ENCODE measurements at places on chromosomes 12 and 14.
A peak's percentile ranks its signal among the peaks of the same experiment; 100 is the strongest.

- peak; percentile 36 for DNase-seq
- H3K4me3 ChIP-seq = peak overlapping the region; percentile 42
- H3K36me3 ChIP-seq = no peaks in the 10 kb centered on the region
Observed at GRCh38 chr12:71684081-71684480, 1.8 kb upstream of the TMEM19 start.

GRCh38 chr12:113221997-113222729 lies 899 bp downstream of the TPCN1 start:
- no peaks in the 10 kb centered on the region for H3K27me3 ChIP-seq
- H3K4me3 ChIP-seq = peak overlapping the region; percentile 96
- peak overlapping the region; percentile 92 for H3K27ac ChIP-seq
- DNase-seq = no peak
- H3K36me3 ChIP-seq = no peaks in the 10 kb centered on the region

DNA sequence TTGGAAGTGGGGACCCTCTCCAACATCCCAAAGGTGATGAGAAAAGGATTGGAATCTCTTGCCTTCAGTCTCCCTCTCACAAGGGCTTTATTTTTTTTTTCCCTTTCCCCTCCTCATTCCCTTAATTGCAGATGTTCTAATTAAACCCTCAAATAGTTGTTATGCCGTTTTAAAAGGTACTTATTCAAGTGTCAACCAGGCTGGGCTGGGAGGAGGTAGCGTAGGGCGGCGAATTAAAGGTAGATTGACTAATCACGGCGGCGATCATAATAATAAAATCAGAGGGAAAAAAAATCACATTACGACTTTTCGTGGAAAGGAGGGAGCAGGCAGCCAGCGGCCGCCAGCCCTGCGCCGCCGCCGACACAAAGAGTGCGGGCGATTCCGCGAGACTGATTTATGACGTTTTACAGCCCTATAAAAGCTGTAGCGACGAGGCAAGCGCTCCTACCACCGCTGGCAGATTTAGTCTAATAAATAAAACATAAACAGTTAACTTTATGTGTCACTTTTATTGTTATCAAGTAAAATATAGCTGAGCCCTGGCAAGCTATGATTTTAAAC lies 1.7 kb upstream of the HOXC4 start:
- H3K27me3 ChIP-seq = peaks cover 90% of the 10 kb centered on the region
- peaks cover 21% of the 10 kb centered on the region for H3K36me3 ChIP-seq

DNA sequence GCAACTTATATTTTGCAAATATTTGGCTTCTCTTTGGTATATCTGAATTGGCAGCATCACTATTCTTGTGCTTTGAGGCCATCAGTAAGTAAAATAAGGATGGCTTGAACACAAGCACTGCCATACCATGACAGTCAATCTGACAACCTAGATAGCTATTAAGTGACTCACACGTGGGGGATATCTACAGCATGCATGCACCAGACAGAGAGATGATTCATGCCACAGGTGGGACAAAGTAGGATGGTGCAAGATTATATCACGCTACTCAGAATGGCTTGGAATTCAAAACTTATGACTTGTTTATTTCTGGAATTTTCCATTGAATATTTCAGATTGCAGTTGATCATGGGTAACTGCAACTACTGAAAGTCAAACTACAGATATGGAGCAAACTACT lies 675.6 kb upstream of the MDGA2 start:
- no peaks in the 10 kb centered on the region for H3K27me3 ChIP-seq
- H3K27ac ChIP-seq = no peak overlapping the region
- no peaks in the 10 kb centered on the region for H3K4me1 ChIP-seq
- H3K4me3 ChIP-seq = no peak overlapping the region
- DNase-seq = no peak

- no peaks in the 10 kb centered on the region for H3K27me3 ChIP-seq
- no peaks in the 10 kb centered on the region for H3K4me1 ChIP-seq
- no peak overlapping the region for H3K4me3 ChIP-seq
- H3K36me3 ChIP-seq = no peaks in the 10 kb centered on the region
- no peak for DNase-seq
Observed at GRCh38 chr12:70875628-70876027, 44.9 kb downstream of the PTPRR start.

DNA sequence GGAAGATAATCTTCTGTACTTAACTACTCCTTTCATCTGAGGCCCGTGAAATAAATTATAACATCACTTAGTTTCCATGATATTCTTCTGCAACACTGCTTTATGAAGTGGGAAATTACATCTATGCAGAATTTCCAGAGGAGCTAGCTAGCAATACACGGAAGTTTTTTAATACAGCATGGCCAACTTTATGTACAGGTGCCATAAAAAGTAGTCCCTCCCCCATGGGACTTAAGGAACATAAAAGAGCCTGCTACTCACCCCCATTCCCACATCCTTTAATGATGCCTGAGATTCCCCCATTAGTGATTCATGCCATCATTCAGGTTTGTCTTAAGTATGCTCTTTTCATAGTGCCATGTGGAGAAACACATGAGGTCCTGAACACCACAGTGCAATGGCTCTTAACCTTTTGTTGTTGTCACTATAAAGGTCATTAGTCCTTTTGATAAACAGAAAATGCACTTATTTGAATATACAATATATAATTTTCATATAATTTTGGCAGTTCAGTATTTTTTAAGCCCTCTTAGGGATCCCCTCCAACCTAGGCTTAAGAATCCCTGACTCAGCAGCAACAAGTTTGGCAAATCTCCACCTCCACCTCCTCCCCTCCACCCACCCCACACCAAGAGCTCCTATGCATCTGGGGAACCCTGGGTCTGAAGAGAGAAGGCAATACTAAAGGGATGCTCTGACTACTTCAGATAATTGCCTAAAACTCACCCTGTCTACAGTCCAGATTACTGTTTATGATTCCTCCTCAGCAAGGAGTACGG lies 37.3 kb downstream of the DCAF5 start:
- H3K4me3 ChIP-seq = no peak overlapping the region
- H3K36me3 ChIP-seq = peaks cover 9% of the 10 kb centered on the region
- H3K4me1 ChIP-seq = peaks cover 20% of the 10 kb centered on the region

GRCh38 chr12:52924764-52925716 lies 20.2 kb upstream of the KRT8 start:
- no peak overlapping the region for H3K27ac ChIP-seq
- H3K36me3 ChIP-seq = no peaks in the 10 kb centered on the region
- DNase-seq = no peak
- H3K4me1 ChIP-seq = no peaks in the 10 kb centered on the region
- H3K27me3 ChIP-seq = peaks cover 52% of the 10 kb centered on the region

- no peak for DNase-seq
- peak overlapping the region; percentile 80 for H3K27ac ChIP-seq
- H3K36me3 ChIP-seq = peaks cover 15% of the 10 kb centered on the region
- no peaks in the 10 kb centered on the region for H3K27me3 ChIP-seq
- H3K4me3 ChIP-seq = no peak overlapping the region
Observed at GRCh38 chr12:57724003-57724935, 14.3 kb downstream of the AGAP2 start.

- H3K36me3 ChIP-seq = no peaks in the 10 kb centered on the region
- H3K27ac ChIP-seq = no peak overlapping the region
- DNase-seq = no peak
- peaks cover 21% of the 10 kb centered on the region for H3K4me1 ChIP-seq
Observed at GRCh38 chr14:50403419-50403818, 6.7 kb upstream of the CDKL1 start.

DNA sequence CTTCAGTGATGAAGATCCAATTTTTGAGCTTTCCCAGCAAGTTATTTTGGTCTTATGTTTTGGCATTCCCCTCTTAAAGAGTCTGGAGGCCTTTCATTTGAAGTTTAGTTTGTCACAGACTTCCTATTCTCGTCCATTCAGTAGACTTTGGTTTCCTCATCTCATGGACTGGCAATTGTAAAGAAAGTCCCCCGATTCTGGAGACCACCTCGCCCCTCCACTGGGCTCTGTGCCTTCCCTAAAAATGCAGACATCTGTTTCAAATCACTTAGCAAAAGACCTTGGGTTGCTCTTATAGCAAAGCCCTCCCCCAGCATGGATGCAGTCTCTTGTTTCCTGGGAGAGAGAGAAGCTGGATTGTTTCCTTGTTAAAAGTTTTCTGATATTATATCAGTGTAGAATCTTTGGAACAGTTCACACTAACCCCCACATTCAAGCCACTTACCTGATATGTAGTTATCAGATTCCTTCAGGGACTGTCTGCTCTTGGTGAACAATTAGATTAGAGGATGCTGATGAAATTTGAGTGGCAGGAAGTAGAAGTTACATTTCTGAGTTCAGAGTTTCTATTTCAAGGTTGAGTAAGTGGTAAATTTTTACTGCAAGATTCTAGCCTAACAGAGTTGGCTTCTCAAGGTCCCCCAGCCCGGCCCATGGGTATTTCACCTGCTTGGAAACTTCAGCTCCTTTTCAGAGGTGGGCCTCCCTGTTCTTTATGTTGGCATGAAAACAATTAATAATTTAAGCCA lies 56.3 kb downstream of the PLXNC1 start:
- H3K4me1 ChIP-seq = peaks cover 62% of the 10 kb centered on the region
- no peaks in the 10 kb centered on the region for H3K27me3 ChIP-seq
- H3K4me3 ChIP-seq = peak overlapping the region; percentile 6
- H3K27ac ChIP-seq = peak overlapping the region; percentile 45

DNA sequence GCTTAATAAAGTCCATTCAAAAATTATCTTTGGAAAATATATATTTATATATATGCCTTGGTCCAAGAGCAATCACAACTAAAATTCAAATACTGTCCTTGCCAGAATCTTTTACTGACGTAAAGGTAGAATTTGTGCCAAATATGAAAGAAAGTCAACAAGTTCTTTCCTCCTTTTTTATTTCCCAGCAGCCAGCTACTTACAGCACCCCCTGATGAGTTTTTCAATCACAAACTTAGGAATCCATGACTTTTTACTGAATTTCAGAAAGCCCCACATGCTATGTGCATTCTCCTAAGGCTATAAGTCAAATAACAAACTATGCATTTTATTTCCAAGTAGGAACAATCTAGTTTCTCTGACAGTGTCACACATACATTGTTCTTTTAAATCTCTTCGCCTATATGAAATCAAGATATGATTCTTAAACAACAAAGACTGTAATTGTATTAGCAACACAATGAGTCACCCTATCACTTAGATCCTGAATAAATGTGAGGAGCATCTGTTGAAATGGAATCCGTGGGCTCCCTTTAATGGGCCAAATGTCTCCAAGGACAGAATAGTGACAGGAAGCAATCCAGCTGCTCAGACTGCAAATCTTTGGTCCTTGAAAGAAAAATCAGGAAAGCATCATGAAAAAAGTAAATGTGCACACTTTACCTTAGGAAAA lies 271.4 kb downstream of the DUSP6 start:
- H3K36me3 ChIP-seq = no peaks in the 10 kb centered on the region
- no peak overlapping the region for H3K27ac ChIP-seq
- no peak overlapping the region for H3K4me3 ChIP-seq
- no peak for DNase-seq
- H3K27me3 ChIP-seq = peaks cover 5% of the 10 kb centered on the region

- no peaks in the 10 kb centered on the region for H3K4me1 ChIP-seq
- H3K27me3 ChIP-seq = peaks cover 30% of the 10 kb centered on the region
- no peak overlapping the region for H3K27ac ChIP-seq
- H3K4me3 ChIP-seq = no peak overlapping the region
- no peak for DNase-seq
Observed at GRCh38 chr12:113742801-113743200, 223.3 kb downstream of the RBM19 start.

- no peak overlapping the region for H3K27ac ChIP-seq
- no peak for DNase-seq
- H3K4me3 ChIP-seq = no peak overlapping the region
- no peaks in the 10 kb centered on the region for H3K4me1 ChIP-seq
- H3K27me3 ChIP-seq = no peaks in the 10 kb centered on the region
- H3K36me3 ChIP-seq = no peaks in the 10 kb centered on the region
Observed at GRCh38 chr12:78115889-78116288, 285.2 kb downstream of the NAV3 start.

DNA sequence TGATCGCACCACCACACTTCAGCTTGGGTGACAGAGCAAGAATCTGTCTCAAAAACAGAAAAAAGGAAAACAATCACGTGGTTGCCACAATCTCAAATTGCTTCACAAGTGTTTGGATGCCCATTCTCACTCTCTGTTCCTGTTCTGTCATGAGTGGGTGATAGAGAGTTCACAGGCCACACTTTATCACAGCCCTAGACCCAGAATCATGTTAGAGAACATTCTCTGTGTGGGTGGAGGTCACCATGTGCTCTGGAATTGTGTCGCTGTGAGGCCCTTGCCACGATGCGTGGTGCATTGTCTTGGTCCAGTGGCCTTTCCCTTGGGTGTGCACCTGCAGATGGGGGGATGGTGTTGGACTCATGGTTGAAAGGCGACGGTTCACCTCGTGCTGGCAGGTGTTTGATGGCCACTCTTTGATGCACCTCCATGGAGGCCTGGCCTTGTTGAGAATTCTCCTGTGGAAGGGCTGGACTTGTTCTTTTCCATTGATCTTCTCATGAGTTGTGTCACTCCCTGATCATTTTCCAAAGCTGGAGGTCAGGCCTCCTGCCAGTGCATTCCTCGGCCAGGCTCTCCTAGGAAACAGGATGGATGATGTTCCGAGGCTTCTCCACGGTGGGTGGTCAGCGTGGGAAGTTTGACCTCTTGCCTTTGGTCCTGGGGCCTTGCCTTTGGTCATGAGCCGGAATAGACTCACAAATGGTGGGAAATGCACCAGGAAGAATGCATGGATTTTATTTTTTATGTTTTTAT lies 91.9 kb downstream of the SLC24A4 start:
- H3K4me3 ChIP-seq = no peak overlapping the region
- H3K36me3 ChIP-seq = peaks cover 6% of the 10 kb centered on the region
- no peak for DNase-seq
- H3K4me1 ChIP-seq = peaks cover 8% of the 10 kb centered on the region
- H3K27ac ChIP-seq = no peak overlapping the region

DNA sequence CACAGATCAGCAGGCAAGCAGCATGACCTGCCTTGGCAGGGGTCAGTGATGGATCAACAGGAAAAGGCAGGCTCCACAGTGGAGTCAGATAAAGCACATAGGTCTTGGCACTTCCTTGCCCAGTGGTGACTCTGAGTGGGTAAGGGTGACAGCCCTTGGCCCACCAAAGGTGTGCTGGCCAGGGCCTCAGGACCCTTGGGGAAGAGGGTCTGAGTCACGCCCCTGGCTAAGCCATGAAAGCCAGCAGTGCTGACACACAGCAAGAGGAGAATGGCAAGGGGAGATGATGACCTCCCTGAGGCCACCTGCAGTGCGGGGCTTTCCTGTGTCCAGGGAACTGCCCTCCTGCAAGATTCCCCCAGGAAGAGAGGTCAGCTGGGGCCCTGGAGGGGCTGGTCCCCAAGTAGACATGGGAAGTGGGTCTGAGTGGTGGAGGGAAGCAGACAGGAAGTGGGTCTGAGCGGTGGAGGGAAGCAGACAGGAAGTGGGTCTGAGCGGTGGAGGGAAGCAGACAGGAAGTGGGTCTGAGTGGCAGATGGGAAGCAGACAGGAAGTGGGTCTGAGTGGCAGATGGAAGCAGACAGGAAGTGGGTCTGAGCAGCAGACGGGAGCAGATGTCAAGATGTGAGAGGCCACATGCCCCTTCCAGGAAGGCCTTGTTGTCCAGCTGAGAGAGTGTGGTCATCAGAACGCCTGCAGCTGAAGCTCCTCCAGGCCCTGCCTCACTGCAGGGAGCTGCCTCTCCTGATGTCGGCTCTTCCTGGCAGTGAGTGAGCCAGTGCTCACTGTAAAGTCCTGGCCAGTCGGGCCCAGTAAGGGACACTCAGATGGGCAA lies 34.8 kb downstream of the DIO3 start:
- peaks cover 33% of the 10 kb centered on the region for H3K4me1 ChIP-seq
- peak overlapping the region; percentile 92 for H3K27ac ChIP-seq
- no peaks in the 10 kb centered on the region for H3K27me3 ChIP-seq
- H3K36me3 ChIP-seq = no peaks in the 10 kb centered on the region

- H3K4me3 ChIP-seq = no peak overlapping the region
- no peaks in the 10 kb centered on the region for H3K4me1 ChIP-seq
- no peaks in the 10 kb centered on the region for H3K27me3 ChIP-seq
- no peak overlapping the region for H3K27ac ChIP-seq
- DNase-seq = no peak
- no peaks in the 10 kb centered on the region for H3K36me3 ChIP-seq
Observed at GRCh38 chr14:51056421-51056820, 38.5 kb downstream of the TRIM9 start.
